ENCODE measurements at places on chromosomes 1 and 21.

DNA sequence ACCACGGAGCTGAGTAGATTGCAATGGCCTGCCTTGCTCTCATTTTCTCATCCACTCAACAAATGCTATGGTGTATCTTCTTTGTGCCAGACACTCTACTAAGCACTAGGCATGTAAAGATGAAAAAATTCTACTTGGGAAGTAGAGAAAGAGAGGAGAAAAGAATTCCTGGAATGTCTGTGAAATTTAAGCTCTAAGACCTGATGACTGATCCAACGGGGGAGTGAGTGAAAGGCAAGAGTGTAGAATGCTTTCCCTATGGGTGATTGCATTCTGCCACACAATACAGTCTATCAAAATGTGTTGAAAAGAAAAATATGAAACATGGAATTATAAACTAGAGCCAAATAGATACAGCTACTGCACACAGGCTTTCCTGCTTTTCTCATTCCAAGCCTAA lies 82.3 kb downstream of the CYYR1 start:
- no peak for DNase-seq

DNA sequence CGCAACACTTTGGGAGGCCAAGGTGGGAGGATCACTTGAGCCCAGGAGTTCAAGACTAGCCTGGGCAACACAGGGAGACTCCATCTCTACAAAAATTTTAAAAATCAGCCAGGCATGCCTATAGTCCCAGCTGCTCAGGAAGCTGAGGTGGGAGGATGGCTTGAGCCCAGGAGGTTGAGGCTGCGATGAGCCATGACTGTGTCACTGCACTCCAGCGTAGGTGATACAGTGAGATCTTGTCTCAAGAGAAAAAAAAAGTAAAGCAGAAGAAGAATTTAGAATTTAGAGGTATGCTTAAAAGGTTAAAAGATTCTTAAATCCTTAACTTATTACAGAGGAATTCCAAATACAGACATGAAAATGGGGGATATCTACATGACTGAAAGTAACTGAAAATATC lies 79.5 kb downstream of the SMYD3 start:
- no peak for DNase-seq

DNA sequence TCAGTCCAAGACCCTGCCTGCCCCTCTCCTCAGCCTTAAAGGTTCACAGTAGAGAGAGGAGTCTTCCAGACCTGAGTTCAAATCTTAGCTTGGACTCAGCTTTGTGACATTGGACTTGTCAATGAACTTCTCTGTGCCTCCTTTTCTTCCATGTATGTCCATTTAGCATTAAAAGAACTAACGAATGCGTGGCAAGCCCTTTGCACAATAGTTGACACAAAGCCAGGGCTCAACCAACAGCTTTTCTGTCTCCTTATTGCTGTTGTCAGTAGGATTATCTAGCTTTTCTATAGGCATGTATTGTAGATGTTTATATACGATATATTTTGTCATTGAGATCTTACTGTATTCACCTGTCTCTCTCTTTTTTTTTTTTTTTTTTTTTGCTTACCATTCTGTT lies 450.8 kb downstream of the PTPRU start:
- DNase-seq, result no peak

GRCh38 chr1:44995467-44996238 lies 9.3 kb upstream of the EIF2B3 start:
- DNase-seq, result no peak

DNA sequence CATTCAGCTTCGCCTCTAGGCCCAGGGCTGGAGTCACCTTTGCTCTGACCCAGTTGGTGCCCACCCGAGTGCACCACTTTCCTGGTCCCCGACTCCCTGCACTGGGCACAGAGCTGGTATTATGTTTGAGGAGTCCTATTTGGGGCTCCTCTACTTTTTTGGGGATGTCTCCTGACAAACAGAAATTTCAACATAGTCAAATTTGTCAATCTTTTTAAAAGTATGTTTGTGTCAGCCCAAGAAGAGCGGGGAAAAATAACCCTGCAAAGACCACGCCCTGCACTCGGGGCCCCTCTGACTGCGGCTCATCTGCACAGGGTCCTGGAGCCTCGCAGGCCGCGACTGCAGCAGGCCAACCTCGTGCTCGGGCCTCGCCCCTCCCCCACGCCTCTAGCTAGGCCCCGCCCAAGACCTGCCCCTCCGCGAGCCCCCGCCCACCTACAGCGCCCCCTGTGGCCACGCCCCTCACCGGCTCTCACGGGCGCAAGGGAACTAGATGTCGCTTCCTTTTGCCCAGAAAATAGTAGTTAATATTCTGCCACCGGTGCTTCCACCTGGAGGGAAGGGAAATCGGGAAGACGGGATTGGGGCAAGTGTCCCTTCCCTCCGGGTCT lies 11.4 kb downstream of the FAM229A start:
- peak; percentile 79 for DNase-seq

DNA sequence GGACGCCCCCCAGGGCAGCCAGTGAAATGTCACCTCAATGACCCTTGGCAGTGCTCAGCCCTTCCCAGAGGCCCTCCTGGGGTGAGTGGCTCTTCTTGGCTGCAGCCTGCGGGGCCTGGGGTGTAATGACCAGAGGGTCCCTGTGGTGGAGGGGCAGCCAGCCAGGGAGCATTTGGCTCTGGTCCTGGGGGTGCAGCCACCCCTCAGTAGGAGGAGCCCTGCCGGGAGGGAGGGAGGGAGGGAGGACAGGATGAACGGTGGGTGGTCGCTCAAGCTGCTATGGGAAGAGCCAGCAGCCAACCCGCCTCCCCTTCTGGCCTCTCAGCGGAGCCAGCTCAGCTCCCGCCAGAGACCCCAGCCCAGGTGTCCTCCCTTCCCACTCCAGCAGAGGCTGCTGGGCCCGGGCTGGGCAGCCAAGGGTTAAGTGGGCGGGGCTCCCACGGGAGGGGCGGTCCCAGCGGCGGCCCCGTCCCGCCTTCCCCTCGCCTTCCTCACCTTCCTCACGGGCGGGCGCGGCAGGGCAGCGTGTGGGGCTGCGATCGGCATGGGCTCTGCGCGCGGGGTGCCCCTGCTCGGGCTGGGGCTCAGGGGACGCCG lies 9.0 kb upstream of the PLCH2 start:
- DNase-seq, result no peak

DNA sequence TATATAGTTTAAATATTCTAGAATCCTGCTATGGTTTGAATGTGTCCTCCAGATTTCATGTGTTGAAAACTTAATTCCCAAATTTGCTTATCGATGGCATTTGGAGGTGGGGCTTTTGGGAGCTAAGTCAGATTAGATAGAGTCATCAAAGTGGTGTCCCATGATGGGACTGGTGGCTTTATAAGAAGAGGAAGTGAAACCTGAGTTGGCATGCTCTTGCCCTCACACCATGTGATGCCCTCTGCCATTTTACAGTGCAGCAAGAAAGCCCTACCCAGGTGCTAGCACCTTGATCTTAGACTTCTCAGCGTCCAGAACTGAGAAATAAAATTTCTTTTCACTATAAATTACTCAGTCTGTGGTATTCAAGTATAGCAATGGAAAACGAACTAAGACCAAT lies 111.3 kb downstream of the TGFB2 start:
- no peak for DNase-seq

- DNase-seq, result no peak
Measured at GRCh38 chr1:155324717-155325602, 4.3 kb downstream of the RUSC1 start.

DNA sequence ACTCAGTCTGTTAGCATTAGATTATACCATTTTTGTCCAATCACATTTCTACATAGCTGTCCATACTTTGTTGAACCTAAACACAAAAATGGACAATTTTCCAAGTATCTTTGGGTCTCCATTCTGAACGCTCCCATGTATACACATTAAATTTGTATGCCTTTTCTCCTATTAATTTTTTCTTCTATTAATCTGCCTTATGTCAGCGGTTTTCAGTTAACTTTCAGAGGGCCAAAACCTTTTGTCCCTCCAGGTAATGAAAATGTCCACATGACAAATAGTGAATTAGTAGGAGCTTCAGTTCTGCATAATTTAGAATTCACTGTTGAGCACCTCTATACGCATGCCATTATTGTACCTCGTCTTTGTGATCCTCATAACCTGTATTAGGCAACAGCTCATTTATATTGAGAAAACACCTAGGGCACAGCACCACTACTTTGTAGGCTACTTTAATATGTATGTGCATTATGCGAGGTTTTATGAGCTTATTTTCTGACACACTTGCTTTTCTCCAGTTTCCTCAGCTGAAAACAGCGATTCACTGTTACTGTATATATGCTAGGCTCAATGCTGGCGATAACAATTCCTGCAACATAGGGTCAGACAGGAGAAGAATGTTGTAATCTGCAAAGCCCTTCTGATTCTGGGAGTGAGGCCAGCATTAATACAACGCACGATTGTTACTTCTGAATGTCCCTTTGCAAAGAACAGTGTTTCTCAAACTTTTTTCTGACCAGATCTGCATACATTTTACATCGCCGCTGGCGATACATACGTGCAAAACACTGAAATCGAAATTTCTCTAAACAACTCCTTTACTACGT lies 1.1 kb upstream of the ABCD3 start:
- no peak for DNase-seq

DNA sequence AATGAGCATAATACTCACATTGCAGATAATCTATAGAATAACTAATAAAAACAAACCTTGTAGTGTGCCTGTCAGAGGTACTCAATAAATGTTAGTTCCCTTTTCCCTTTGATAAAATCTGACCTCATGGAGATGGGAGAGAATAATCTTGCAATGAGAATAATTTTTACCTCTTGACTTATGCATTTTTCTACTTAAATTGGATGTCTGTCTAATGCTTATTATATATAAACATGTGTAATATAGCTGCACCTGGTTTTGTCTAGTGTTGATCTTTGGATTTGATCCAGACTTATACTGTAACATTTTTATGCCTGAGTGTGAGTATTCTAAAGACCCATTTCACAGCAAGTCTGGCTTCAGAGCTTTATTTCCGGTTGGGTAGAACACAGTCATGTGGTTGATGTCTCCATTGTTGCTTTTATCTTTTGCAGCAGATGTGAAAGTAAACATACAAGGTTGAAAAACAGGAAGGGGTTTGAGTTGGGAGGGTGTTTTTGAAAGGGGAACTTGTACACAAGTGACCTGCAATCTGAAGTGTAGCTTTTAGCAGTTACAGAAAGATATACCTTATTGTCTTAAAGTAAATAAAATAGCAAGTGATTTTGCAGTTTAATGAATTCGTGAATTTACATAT lies 12.4 kb downstream of the EPB41 start:
- DNase-seq, result no peak

DNA sequence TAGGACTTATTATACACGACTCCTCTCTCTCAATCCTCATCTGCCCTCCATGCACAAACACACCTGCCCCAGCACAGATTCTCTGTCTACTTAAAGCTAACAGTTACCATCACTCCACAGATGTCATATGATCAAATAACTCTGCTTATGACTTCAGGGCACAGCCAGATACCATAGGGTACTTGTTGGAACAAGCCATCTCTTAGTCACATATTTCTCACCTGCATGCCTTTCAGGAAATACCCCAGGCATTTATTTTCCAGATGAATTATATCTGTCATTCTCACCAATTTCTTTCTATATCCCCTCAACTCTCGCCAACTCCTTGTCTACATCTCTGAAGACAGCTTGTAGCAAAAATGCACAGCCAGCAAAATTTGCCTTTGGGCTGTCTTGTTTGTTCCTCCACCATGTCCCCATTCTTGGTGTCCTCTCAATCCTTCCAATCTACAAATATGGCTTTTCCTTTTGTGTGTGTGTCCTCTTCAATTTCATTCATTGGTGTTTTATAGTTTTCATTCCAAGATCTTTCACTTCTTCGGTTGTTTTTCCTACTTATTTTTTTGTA lies 353.9 kb upstream of the CAMK1G start:
- no peak for DNase-seq

DNA sequence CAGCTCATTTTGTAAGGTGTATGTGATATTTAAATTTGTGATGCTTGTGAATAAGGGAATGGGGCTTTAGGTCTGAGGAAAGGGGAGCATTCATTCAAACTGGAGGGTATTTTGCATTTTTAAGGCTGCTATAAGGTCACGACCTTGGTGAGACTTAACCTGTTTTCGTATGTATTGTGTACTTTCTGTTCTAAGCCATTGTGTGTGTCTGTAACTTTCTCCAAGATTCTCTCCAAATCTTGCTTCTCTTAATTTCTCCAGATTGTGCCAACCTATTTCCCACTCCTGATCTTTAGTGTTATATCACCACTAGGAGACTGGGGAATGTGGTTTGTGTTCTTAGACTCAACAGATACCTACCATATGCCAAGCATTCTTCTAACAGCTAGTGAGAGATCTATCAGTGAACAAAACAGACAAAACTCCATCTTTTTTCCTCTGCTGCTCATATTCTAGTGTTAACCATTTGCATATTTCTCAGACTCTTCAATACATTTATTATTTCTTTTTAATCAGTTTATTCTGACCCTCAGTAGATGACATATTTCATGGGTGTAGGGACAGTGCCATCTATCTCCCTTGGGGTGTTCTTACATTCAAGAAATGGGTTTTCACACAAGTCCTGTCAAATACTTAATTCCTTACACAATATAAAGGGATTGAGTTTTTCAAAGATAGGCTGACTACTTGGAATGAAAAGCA lies 27.5 kb downstream of the ATP1B1 start:
- no peak for DNase-seq

DNA sequence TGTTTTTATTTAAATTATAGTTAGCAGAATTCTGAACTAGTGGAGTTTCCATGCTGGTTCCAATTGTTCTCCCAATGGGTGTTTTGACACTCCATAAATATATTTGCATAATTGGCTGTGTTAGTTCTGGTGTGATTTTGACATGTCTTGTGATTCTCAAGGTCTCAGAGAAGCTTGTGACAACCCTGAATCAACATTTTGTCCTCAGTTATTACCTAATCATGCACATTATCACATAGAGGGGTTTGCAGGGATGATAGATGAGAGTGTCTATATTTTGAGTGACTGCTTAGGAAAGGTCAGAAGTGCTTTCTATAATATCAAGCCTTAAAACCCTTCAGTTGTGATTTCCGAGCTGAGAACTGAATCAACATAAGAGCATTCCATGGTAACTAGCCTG lies 11.5 kb upstream of the KCNK2 start:
- DNase-seq, result no peak

- no peak for DNase-seq
Measured at GRCh38 chr1:185644531-185644930, 89.7 kb upstream of the HMCN1 start.

DNA sequence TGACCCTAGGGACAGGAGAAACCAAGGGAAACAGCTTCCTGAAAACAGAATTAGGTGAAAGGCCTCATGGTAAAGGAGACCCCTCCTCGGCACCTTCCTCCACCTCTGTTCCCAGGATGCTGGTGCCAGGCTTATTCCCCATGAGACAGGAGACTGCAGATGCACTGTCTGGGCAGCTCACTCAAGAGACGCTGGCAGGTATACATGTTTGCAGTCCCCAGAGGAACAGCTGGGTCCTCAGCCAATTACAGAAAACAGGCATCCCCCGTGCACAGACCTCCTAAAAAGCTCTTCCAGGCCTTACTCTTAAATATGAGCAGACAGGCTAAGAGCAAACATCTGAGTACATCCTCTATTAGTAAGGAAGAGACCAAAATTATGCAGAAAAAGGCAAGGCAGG lies 6.5 kb downstream of the CCSAP start:
- DNase-seq, result no peak

- no peak for DNase-seq
Measured at GRCh38 chr1:224734261-224734935, 118.3 kb downstream of the CNIH3 start.
